Stimulated activated CD8-positive, alpha-beta memory T cell treated with anti-CD3 and anti-CD28 coated beads, Interleukin-2, amount 100 ng/mL, for 48 hours (primary cell): ENCODE measurements at places on chromosomes 2 and 18.
A peak's percentile ranks its signal among the peaks of the same experiment; 100 is the strongest.

GRCh38 chr2:120821446-120822160 is 85.9 kb downstream of the GLI2 start:
- no peak for DNase-seq

DNA sequence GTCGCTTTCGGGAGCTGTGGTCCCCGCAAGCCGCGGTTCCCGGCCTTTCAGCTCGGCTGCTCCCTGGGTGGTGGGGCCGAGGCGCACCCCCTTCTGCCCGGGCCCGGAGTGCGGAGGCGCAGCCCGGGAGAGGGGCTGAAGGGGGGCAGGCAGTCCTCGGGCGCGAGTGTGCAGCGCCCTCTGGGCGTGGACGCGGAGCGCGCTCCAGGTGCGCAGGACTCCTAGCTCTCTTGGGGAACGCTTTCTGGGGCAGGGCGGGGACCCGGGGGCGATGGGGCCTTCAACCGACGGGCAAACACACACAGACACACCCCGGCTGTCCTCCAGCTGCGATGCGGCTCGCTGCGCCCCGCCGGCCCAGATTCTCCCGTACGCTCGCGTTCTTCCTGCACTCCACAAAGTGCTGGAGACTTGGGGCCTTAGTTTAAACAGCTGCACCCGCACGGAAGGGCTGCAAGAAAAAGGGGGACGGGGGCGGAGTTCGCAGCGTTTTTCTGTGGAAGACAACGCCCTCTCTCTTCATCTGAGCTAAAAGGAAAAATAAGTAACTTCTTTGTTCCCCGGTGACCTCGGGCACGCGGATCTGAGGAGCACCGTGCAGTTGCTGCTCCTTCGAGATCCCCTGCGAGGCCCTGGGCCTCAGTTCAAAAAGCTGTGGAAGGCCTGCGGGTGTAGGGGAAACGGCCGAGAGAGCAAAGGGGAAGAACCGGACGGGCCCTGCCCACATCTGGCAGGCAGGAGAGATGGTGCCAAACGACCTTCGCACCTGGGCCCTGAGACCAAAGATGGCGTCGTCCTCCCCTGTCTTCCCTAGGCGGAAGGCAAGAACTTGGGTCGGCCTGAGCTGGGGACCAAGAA is 593 bp upstream of the SDC1 start:
- peak; percentile 26 for DNase-seq

- DNase-seq = no peak
These were observed 903 bp downstream of the KCNG3 start for GRCh38 chr2:42492691-42493467.

- DNase-seq = no peak
These were observed 207.9 kb upstream of the FIGN start for GRCh38 chr2:163943403-163944346.
